ENCODE measurements at places on chromosomes 2 and 18. TPM values are rescaled to one million over a fixed set of nuclear protein-coding genes. Genes with fewer than 3 reads are reported as not detected.
A peak's percentile ranks its signal among the peaks of the same experiment; 100 is the strongest.

The CCDC68 gene
- total RNA-seq: 1.5 TPM

The ERLEC1 gene
- 15.5 TPM for total RNA-seq

The MC5R gene
- 0.28 TPM for total RNA-seq

The PSTPIP2 gene
- 4.7 TPM for total RNA-seq

The COL3A1 gene
- 43.8 TPM for total RNA-seq

DNA sequence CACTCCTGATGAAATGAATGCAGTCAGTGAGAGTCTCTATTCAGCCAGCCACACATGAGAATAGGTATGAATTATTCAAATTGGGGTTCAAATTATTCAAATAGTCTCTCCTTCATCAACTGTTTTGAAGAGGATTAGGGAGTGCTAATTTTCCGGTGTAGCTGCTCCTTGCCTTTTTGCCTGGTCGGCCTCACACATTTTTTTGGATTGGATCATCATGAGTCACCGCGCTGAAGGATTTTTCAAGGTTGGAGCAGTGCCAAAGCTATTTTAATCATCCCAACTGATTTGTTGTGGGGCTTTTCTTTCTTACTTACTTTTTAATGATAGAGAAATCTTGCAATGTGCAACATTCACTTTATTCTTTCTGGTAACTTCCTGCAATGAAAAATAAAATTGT is 2.4 kb upstream of the DTNA start:
- ATAC-seq: peak; percentile 66

- no peak for ATAC-seq
Observed at GRCh38 chr2:208542465-208543041, 136.0 kb downstream of the PTH2R start.

DNA sequence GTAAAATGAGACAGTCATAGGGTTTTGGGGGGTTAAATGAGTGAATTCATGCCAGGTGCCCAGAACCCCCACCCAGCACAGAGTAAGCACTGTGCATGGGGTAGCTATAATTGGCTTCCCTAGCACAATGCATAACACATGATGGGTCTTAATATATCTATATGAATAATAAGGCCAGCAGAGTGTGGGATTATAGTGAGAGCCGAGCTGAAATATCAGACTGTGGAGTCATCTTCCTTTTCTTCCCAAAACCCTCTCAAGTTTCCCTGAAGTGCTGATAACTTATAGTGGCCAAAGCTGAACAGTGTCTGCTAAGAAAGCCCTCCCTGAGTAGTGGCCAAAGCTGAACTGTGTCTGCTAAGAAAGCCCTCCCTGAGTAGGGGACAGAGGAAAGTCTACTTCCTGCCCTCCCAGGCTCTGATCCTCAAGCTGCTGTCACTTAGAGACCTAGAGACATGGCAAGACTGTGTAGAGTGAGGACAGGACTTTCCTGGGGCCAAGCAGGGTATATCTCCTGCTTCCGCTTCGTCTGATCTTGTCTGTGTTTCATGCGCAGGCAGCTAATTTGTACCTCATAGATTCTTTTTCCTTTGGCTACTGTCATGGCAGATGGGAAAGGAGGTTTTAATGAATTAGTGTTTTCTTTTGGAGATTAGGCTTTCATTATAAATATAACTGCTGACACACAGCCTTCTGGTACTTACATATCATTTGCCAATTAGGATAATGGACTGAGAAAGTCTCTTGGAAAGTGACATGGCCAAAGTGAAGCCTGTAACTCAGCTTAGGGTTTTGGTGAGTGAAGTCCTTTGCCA is 94.9 kb downstream of the FHOD3 start:
- no peak for ATAC-seq

DNA sequence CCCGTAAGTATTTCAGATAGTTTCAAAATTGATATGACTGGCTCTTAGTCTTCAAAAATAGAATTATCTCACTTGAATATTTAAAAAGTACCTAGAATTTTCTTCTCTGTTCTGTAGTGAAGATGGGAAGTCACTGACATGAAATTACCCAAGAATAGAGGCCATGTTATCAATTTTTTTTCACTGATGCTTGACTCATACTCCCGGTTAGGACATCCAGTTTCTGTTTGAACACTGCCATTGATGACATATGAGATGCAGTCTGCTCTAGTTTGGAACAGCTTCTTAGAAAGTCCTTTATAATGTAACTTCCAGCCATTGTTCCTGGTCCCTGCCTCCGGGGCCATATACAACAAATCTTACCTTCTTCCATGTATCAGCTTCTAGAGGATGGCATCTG is 26.0 kb downstream of the MAP3K20 start:
- ATAC-seq: peak; percentile 51

GRCh38 chr18:62741118-62741566 is 25.8 kb downstream of the PHLPP1 start:
- peak; percentile 85 for ATAC-seq

DNA sequence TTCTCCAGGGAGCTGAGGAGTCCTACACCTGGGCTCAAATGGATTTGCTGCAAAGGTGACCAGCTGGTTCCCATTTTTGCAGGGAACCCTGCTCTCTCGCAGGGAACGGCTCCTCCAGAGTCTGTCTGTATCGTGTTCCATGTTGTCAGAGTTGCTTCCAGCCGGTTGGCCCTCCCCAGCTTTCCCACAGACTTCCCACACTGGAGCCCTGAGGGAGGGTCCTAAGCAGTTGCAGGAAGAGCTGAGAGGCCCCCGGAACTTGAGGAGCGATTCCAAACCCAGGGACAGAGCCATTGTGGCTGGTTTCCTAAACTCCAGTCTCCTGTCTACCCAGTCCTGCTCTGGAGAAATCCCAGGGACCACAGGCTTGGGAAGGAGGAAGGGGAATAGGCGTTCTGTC is 121.7 kb upstream of the PPP1CB start:
- no peak for ATAC-seq

DNA sequence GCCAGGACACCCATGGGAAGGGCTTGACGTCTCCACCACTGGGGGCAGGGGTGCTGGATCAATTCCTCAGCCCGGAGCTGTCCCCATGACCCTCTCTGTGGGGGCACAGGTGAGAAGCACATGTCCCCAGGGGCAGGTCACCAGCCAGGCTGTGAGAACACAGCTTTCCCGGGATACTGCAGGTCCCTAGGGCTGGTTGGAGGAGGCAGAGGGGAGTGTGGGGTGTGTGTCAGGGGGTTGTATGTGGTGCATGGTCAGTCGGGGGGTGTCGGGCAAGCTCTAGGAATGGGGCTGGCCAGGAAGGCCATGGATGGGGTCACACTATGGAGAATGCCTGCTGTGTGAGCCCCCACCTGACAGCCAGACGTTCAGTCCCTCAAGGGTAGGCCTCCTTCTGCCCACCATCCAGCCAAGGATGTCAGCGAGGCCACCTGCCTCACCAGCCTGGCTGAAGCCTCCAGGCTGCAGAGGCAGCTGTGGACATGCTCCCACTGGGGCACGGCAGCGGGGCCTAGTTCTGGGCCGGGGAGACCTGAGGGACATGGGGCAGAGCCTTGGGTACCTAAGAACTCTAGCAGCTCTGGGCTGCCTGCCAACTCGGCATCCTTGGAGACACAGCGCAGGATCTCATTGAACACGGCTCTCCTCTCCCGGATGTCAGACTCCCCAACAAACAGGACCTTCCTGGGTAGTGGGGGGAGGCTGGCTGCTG is 10.3 kb downstream of the HS1BP3 start:
- ATAC-seq: no peak

DNA sequence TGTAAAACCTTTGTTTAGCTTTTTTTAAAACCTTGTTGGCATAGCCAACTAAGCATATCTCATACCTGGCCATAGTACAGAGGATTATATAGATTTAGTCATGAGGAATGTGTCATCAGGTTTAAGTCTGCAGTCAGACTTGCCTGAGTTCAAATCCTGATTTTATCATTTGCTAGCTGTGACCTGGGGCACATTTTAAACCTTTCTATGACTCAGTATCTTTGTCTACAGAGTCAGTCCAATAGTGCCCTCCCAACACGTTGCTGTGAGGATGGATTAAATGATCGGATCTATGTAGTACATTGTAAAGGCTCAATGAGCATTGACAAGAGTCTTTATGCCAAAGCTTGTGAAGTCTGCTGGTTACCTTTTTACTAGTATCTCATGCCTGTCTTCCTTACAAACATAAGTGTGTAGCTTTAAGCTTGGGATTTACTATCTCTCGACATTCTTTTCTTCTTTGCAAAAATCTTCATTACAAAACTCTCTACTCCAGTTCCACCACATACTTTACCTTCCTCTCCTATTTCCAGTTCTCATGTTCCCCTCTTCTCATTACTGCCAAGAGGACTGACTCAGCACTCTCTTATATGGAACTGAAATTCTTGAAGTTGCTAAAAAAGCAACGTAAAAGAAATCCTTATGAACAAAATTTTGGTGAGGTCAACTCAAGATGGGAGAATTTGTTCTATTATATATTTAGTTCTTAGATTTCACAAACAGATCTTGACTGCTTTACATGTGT is 68.1 kb upstream of the RBMS1 start:
- peak; percentile 98 for ATAC-seq

- ATAC-seq: peak; percentile 75
Observed at GRCh38 chr2:96507957-96508520, 2.9 kb upstream of the NEURL3 start.

DNA sequence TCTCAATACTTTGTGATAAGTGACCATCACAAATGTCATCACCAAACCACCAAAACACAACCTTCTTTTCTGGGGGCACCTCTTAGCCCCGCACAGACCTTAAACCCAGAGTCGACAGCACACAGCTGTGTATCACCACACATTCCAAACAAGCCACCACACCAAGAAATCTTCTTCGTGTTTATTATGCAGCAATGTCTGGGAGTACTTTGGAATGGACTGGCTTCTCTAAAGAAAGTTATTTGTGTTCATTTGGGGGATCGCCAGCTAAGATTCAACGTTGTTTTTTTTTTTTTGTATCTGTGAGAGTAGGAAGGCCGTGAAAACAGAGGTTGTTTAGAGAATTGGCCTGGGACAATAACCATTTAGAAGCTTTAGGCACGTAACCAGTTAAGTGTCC is 1.1 kb upstream of the MTA3 start:
- no peak for ATAC-seq

- no peak for ATAC-seq
Observed at GRCh38 chr2:33670392-33670937, 71.4 kb upstream of the FAM98A start.
